Right kidney (tissue), 9 donors: ENCODE measurements at places on chromosomes 3 and 15.

DNA sequence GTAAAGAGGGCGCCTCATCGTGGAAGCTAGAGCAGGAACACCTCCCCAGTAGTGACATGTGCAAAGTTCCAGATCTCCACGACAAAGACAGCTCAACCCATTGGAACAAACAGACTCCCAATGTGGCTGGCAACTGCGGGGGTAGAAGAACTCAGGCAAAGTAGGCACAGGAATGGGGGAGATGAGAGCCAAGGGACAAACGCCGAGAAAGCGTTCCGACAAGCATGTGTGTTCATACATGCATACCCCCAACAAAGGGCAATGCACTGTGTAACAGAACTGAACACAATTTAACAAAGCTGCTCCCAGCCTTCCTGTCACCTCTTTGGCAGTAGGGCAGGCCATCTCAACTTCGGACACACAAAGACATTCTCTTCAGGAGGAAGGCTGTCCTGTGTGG lies 11.6 kb downstream of the RCCD1 start:
- no peak for DNase-seq

GRCh38 chr15:24858737-24859601 lies 95.8 kb upstream of the SNRPN start:
- no peak for DNase-seq

- no peak for DNase-seq
Observed at GRCh38 chr3:179179979-179180759, 32.0 kb downstream of the PIK3CA start.

GRCh38 chr15:57282686-57283085 lies 93.6 kb upstream of the CGNL1 start:
- DNase-seq: no peak

DNA sequence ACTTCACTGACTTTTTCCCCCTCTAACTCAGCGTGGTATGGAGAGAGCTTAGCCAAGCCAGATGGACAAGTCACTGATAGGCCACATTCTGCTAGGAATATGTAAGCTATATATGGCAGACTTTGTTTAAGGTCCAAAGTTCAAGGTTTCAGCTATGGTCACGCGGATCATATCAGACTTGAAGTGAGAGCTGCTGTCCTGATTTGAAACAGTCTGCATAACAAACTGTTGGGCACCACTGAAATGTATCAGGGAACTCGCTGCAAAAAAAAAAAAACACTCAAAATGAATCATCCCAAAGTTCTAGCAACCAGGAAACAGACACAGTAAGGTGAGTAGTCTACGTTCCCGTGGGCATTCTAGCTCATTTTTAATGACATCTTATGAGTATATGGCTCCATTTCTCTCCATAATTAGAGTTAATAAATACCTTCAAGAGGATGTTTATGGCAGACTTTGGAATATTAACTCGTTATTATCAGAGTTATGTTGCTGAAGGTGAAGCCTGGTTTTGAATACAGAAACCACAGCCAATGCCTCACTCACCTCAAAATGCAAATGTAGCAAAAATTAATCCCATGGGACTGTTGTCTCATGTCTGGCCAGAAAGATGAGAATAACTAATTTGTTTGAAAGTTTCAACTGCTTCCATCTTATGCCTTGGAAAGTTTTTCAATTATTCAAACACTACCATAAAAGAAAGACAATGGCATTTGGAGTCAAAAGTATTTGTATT lies 12.3 kb downstream of the DPH3 start:
- no peak for DNase-seq

DNA sequence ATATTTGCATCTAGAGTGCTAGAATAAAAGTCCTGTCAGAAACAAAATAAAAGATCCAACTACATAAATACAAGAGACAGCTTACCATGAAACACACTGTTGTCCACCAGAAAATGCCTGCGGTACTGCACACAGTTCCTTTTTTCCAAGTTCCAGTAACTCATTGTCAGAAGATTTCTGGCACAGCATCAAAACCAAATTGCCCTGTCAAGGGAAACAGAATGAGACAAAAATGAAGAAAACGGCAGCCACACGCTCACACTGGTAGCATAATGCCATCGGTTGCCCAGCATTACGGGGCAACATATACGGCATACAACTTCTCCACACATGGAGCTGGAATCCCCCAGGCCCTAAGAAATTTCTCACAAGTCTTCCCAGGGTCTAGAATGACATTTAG lies 40.8 kb downstream of the PLCH1 start:
- no peak for DNase-seq

- no peak for DNase-seq
Observed at GRCh38 chr3:170714562-170715535, 129.0 kb upstream of the SLC7A14 start.

DNA sequence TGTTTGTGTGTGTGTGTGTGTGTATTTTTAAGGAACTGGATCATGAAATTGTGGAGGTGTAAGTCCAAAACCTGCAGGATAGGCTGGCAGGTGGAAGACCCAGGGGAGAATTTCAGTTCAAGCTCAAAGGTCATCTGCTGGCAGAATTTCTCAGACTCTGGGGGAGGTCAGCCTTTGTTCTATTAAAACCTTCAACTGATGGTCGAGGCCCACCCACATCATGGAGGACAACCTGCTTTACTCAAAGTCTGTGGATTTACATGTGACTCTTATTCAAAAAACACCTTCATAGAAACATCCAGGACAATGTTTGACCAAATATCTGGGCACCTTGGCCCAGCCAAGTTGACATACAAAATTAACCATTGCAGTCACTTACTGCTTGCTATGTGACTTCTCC lies 157.2 kb downstream of the EDEM1 start:
- no peak for DNase-seq

- DNase-seq: no peak
Observed at GRCh38 chr3:101036213-101036618, 43.0 kb upstream of the ABI3BP start.

GRCh38 chr15:99480016-99480810 lies 85.6 kb upstream of the MEF2A start:
- DNase-seq: no peak

- DNase-seq: no peak
Observed at GRCh38 chr3:76972624-76973296, 67.1 kb upstream of the ROBO2 start.

DNA sequence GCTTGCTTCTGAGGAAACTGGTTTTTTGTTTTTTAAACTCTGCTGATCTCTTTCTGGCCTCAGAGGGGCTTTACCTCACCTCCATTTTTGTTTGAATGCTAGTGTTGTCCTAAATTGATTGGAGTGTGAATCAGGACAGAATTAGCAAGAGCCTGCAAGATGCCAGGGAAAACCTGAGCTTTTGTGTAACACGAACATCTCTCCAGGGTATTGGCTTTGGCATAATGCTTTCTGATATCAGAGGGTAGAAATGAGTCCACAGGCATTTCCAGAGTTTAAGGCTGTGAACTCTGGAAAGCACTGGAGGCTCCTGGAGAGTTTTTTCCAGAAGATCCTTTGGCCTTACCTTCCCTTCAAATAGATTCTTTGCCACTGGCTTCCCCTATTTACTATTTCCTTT lies 87.1 kb downstream of the WDR76 start:
- no peak for DNase-seq

GRCh38 chr3:152151216-152151876 lies 117.4 kb upstream of the MBNL1 start:
- no peak for DNase-seq

GRCh38 chr3:56488812-56489600 lies 20.7 kb upstream of the ERC2 start:
- DNase-seq: no peak

GRCh38 chr15:54017959-54018358 lies 39.7 kb downstream of the UNC13C start:
- DNase-seq: no peak

- no peak for DNase-seq
Observed at GRCh38 chr3:27985369-27986035, 255.9 kb upstream of the CMC1 start.

DNA sequence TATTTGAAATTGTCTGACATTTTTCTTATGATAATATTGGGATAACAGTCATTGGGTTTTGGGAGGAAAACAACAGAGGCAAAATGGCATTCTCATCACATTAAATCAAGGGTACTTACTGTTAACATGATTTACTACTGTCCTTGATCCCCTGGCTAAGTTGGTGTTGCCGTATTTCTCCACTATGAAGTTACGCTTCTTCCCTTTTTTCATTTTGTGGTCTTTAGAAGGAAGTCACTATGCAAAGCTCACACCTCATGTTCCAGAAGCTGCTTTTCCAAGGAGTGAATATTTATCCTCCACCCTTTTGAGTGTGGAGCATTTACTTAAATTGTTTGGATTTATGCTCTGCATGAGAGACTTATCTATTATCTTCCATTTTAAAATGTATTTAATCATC lies 63.7 kb downstream of the ALCAM start:
- no peak for DNase-seq
